Fibroblast of the aortic adventitia (primary cell): ENCODE measurements at places on chromosomes 3 and 15. TPM values are rescaled to one million over a fixed set of nuclear protein-coding genes. Genes with fewer than 3 reads are reported as not detected.
A peak's percentile ranks its signal among the peaks of the same experiment; 100 is the strongest.

The MEGF11 gene
- 0.36 TPM in 1 of 2 replicates, not detected in the other for total RNA-seq

The BNC1 gene
- total RNA-seq: 0.27 and 3.8 TPM in 2 replicates

The USP50 gene
- total RNA-seq: 0.72 TPM in 1 of 2 replicates, not detected in the other

The PRKCI gene
- total RNA-seq: 56.2 and 63.9 TPM in 2 replicates

The PLSCR4 gene
- 28.3 and 46.3 TPM in 2 replicates for total RNA-seq

The ACP3 gene
- 0.63 TPM in 1 of 2 replicates, not detected in the other for total RNA-seq

The AMT gene
- total RNA-seq: 0.63 and 3.3 TPM in 2 replicates

The TERC gene
- total RNA-seq: 124 and 230 TPM in 2 replicates

The SCAANT1 gene
- total RNA-seq: not detected in 2 replicates

The UBA3 gene
- 46.4 and 76.9 TPM in 2 replicates for total RNA-seq

The MEIS2 gene
- 43.7 and 84.0 TPM in 2 replicates for total RNA-seq

DNA sequence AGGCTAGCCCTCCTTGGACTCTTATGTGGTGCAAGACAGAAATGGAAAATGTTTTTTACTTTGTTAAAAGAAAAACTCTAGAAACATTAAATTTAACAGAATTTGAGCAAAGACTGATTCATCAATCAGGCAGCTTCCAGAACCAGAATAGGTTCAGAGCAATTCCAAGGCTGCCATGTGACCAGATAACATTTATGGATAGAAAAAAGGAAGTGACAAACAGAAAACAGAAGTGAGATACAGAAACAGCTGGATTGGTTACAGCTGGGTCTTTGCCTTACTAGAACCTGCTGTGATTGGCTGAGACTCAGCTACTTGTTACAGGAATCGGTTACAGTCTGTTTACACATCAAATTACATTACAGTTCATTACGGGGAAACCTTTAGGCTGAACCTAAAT, 22.5 kb upstream of the OTOL1 start:
- DNase-seq: no peak

GRCh38 chr15:89364341-89364740, 29.7 kb upstream of the POLG start:
- DNase-seq: no peak

GRCh38 chr3:179970746-179971145, 66.0 kb downstream of the PEX5L start:
- no peak for DNase-seq

DNA sequence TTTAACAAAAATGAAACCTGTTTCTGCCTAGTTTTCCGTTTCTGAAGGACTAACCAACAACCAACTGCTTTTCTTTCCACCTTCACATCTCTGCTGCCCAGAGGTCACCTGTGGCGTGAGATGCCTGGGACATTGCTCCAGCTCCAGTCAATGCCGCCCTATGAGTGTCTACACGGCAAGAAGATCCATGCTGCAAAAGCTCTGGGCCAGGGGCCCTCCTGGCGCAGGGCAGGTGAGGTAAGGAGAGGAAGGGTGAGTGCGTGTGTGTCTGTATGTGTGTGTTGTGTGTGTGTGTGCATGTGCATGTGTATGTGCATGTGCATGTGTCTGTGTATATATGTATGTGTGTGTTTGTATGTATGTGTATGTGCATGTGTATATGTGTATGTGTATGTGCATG, 131.4 kb downstream of the NSMCE3 start:
- DNase-seq: no peak

GRCh38 chr3:115989684-115990421, 366.5 kb downstream of the GAP43 start:
- DNase-seq: peak; percentile 38

DNA sequence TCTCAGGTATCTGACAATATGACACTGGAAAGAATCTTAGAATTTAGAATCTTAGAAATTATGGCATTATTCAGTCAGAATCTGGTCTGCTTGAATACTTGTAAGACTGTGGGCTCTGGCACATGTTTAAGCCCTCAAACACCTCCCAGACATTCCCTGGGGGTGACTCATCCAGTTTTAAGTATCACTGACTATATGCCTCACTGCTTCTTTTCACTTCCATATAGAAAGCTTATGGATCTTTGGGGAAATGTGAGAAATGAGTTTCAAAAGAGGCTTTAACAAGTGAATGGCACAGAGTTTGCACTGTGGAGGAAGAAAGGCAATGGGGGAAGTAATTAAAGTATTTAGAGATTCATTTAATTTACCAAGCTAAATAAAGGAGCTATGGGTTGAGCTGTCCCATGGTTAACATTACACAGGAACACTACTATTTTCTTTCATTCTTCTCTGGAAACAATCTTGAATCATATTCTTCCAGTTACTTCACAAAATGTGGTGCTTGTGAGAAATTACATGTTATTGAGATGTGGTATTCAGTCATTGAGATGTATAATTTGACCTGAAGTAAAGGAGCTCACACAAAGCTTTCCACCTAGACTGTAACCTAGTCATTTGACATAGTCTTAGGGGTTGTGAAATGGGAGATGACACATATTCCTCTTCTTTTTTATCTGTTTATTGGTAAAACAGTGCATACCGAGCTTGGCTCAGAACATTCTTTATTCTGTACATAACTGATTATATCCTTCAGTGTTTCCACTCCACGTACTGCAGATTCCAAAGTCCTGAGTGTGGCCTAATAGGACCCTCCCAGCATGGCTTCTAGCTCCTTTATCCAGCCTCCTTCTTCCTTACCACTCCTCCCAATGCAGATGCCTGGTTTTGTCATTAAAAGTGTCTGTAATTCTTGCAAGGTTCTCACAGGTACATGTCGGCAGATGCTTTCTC, 544.6 kb upstream of the NECTIN3 start:
- peak; percentile 93 for DNase-seq

DNA sequence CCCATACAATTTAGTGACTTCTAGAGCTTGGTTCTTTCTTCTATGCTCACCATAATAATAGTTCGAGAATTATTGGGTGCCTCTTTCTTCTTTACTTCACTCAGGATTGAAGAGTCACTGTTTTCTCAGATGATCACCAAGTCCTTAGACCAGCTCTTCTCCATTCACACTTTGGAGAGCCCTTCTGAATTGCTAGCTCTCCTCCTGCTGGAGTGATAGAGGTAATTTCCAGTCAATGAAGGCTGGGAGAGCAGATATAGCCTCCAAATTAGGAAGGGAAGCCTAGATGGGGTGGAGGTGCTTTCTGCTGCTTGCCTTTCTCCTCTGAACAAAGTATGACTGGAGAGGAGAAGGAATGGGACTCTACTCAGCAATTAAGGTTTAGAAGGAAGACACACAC, 10.7 kb upstream of the BBX start:
- no peak for DNase-seq

GRCh38 chr15:42147431-42147735, 9.1 kb downstream of the PLA2G4F start:
- no peak for DNase-seq

- no peak for DNase-seq
Observed at GRCh38 chr3:147210676-147211075, 195.7 kb downstream of the ZIC4 start.

DNA sequence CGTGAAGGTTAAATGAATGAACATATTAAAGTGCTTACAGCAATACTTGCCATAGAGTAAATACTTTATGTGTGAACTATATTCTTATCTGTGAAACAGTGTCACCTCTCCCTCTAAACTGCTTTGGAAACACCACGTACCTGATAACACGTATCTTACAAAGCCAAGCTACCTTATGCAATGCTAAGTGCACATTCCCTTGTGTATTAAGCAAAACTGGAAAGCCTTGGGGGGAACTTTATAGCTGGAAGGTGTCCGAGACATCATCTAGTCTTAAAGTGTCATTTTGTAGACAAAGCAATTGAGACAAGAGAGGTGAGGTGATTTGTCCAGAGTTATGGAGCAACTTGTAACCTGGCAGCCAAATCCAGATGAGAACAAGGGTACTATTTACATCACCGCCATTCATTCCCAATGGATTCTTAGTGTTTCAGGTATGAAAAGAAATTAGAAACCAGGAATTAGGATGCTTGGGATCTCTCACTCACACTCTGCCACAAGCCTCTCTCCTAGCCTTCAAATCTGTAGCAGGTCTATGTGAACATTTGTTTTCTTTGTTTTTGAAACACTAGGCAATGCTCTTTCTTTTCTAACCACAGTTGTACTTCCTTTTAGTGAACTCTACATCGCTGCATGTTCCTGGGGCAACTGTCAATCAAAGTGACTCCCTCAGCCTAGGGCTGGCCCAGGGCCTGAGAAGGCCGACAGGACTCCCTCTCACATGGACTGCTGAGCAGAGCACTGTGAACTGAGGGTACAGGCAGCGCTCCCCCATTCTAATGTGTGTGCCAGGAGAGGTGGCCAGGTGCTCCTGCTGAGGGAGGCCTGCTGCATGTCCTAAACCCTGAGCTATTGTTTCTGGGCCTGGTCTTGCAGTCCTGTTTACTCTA, 13.9 kb upstream of the MGLL start:
- no peak for DNase-seq

DNA sequence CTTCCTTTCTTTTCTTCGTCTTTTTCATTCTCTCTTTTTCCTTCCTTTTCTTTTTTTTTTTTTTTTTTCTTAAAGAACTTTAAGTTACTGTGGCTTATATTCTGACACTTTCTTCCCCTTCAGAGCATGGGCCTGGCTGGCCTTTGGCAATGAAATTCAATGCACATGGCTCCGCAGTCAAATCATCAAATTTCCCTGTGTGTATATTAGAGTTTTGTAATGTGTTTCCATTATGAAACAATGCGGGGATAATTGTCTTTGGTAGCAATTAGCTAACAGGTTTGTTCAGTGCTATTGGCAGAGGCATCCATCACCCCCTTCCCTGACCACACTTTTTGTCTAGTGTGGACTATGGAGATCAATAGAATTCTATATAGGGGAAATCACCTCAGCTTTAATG, 80.5 kb downstream of the CDIN1 start:
- no peak for DNase-seq

DNA sequence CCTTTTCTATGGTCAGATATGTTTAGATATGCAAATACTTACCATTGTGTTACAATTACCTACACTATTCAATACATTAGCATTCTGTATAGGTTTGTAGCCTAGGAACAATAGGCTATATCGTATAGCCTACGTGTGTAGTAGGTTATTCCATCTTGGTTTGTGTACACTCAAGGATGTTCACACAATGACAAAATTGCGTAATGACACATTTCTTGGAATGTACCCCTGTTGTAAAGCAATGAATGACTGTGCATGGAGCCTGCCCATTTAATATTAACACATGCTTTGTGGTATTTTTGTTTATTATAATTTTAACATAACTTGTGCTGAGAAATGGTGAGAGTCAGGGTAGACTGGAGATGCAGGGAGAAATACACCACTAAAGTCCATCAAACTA, 154.9 kb downstream of the LEKR1 start:
- DNase-seq: no peak

- DNase-seq: no peak
Observed at GRCh38 chr3:166569589-166569988, 732.4 kb upstream of the BCHE start.

DNA sequence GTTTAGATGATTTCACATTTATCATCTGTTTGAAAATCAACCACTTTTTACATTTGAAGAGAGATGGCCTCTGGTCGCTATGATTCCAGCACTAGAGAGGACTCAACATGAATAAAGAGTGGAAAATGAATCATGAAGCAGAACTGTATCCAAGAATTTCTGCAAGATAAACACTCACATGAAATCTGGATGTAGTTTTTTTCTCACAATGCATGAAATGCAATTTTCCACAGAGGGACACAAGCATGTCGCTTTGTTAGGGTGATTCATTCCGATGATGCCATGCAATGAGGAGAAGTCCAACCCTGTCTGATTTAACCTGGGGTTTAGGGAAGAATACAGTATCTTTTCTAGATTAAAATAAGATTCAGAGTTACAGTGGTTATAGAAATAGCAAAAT, 50.4 kb upstream of the ADCY5 start:
- DNase-seq: peak; percentile 67

GRCh38 chr15:84934942-84935729, 46.5 kb upstream of the PDE8A start:
- DNase-seq: no peak

DNA sequence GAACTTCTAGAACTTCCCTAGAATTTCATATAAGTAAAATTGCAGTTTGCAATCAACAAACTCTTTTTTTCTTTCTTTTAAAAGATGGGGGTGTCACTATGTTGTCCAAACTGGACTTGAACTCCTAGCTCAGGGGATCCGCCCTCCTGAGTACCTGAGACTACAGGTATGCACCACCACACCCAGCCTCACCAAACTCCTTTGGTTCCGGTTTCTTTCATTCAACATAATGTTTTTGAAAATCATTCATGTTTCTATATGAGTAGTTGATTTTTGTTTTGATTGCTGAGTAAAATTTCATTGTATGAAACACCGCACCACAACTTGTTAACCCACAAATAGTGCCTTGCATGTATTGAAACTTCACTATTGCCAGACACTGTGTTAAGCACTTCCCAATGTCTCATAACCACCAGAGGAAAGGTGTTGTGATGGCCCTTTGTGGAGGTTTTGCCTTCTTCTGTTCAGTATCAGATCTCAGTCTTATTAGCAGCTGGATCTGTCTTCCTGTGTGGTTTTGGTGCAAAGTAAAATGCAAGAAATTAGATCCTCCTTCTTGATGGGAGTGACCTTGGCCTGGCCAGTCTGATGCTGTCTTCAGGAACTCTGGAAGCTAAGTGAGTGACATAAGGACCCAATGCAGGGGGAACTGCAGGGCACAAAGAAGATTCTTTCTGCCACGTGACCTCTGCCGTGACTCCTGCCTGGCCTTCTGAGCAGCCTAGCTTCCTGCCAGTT, 78.8 kb upstream of the UBE2E1 start:
- DNase-seq: no peak

DNA sequence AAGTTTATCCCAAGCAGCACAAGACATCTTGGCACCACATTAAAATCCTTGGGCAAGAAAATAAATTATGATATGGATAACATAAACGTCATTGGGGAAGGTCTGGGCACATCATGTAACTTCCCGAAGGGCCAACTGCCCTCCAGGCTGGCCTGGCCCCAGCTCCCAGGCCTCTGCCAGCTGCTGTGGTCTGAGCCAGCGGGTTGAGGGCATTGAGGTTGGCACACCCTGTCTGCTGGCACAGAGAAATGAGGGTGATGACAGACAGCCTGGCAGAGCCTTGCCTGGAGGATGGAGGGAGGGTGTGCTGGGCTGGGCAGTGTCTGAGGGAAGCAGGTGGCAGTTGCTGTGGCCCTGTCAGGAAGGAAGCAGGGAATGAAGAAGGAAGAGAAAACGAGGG, 3.3 kb upstream of the RBSN start:
- no peak for DNase-seq
